Foreskin fibroblast (primary cell): ENCODE measurements at places on chromosomes 13 and 19.

- DNase-seq, result no peak
Observed at GRCh38 chr13:67140006-67140405, 90.1 kb downstream of the PCDH9 start.

DNA sequence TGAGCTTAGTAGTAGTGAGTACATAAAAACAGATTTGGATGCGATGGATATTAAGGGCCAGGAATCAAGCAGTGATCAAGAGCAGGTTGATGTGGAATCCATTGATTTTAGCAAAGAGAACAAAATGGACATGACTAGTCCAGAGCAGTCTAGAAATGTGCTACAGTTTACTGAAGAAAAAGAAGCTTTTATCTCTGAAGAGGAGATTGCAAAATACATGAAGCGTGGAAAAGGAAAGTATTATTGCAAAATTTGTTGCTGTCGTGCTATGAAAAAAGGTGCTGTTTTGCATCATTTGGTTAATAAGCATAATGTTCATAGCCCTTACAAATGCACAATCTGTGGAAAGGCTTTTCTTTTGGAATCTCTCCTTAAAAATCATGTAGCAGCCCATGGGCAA, 11.4 kb downstream of the CHAMP1 start:
- DNase-seq, result no peak

- no peak for DNase-seq
Observed at GRCh38 chr13:80029170-80029569, 311.8 kb downstream of the SPRY2 start.

- no peak for DNase-seq
Observed at GRCh38 chr13:51846756-51847155, 1.8 kb upstream of the TMEM272 start.

DNA sequence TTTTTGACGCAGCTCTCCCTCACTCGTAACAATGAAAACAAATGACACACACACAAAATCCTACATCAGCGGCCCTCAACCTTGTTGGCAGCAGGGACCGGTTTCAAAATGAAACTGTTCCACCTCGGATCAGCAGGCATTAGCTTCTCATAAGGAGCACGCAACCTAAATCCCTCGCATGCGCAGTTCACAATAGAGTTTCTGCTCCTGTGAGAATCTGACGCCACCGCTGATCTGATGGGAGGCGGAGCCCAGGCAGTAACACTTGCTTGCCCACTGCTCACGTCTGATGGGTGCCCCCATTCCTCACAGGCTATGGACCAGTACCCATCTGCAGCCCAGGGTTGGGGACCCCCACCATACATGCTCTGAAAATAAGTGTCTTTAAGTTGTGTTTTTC, 43.4 kb downstream of the DHRS12 start:
- no peak for DNase-seq

DNA sequence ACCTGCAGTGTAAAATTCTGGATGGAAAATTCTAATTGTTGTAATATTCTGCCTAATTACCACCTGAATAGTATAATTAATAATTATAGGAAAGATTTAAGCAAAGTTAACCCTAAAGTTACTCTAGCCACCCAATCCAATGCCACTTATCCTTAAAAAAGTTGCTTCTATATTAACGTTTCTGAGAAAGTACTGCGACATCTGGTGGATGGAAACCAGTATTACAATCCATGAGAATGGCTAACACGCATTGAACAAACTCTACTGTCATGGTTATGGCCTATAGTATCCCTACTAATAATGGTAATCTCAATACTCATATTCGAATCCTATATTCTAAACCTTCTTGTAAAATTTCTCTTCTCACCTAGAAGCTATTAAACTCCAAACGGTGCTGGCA, 1551.8 kb downstream of the SLITRK1 start:
- no peak for DNase-seq

GRCh38 chr13:30904043-30904442, 2.0 kb upstream of the MEDAG start:
- DNase-seq, result peak; percentile 10

DNA sequence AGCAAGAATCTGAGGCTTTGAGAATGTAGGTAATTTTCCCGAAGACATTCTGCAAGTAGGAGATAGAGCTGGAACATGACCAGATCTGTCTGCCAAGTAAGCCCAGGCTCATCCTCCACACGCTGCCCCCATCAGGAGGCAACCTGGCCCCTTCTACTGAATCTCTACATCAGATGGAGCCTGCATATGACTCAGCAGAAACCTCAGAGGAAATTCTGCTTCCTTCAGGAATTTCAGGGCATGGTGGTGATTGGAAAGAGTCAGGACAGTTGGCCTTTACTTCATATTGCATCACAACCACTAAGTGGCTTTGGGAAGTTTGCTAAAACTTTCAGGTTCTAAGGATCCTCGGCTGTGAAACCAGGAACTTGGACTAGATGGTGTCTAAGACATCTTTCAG, 85.2 kb downstream of the LRRC63 start:
- peak; percentile 95 for DNase-seq

DNA sequence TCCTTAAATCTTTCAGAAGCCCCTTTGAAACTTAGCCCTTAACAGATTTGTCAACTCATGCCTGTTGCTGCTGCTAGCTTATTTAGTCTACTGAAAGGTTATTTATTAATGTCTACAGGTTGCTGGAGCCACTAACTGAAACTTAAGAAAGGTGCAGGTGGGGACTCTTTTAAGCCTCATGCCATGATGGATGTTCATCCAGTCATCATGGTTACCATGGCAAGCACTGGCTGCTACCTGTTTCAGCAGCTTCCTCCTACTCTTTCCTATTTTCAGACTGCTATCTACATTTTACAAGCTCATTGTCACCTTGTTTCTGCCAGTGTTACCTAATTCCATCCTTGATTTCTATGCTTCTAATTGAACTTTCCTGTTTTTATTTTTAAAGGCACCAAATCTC, 27.1 kb downstream of the DGKH start:
- DNase-seq, result no peak

- no peak for DNase-seq
Observed at GRCh38 chr19:18289471-18290301, 8.3 kb upstream of the JUND start.

DNA sequence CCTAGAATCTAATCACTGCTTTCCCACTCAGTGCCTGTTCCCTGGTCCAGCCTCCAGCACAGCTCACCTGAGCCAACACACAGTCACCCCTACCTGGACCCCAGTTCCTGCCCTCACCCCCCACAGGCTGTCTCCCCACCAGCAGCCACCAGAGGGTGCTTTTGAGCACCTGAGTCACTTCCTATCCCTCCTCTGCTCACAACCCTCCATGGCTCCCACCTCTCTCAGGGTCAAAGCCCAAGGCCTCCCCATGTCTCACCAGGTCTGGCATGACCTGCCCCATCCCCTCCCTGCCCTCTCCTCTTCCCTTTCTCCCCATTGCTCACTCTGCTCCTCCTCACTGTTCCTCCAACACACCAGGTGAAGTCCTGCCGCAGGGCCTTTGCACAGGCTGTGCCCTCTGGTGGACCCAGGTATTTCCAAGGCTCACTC, 7.1 kb upstream of the DPP9 start:
- DNase-seq, result no peak

- no peak for DNase-seq
Observed at GRCh38 chr13:111971891-111972780, 94.8 kb upstream of the SOX1 start.

GRCh38 chr13:66348745-66349690, 881.1 kb downstream of the PCDH9 start:
- DNase-seq, result no peak

DNA sequence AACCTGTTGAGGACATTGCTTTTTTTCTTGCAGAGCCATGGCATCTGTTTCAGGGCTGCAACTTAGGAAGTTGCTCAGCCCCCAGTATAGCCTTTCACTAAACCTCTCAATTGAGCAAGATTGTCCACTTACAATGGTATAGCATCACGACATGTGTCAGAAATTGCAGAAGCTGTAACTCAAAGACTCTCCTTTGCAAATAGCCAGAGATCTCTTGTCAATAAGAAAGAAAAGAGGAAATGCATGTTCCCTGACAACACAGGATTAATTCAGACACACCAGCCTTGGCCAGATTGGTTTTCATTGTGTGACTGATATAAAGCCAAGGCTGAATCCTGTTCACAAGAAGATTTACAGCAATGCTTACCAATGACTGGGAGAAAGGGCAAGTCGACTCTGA, 38.7 kb upstream of the CYSLTR2 start:
- DNase-seq, result no peak

DNA sequence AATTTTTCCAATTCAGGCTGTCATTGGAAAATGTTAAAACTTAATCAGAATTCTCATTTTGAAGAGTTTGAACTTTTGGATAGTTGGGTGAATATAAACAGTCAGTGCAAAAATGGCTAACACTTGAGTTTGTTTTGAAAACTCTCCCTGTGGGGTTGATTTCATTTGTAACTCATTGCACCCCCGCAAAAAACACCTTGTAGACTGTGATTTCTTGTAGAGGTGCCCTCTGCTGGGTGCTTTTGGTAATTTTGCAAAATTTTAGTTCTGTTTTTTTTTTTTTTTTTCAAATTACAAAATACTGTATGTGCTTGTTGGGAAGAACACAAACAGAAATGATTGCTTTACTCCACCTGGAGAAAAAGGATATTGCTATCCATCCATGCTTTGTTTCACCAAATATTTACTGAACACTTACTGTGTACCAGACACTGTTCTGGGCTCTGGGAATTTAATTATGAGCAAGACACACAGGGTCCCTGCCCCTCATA, 28.2 kb upstream of the GPI start:
- no peak for DNase-seq

DNA sequence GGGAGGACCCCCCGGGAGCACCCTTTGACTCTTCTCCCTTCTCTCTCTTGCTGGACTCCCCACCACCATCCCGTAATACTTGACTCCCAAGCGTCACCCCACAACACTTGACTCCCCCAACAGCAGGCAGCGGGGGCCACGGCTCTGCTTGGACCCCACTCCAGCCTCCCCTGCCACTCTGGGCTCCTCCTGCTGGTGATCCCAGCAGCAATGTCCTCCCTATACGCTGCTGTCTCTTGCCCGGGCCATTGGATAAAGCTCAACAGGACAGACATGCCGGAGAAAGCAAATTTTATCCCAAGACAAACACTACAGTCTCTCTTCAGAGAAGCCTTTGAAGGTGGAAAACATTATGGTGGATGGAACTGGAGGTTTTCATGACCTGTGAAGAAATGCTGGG, 20.4 kb upstream of the AMER2 start:
- DNase-seq, result no peak

DNA sequence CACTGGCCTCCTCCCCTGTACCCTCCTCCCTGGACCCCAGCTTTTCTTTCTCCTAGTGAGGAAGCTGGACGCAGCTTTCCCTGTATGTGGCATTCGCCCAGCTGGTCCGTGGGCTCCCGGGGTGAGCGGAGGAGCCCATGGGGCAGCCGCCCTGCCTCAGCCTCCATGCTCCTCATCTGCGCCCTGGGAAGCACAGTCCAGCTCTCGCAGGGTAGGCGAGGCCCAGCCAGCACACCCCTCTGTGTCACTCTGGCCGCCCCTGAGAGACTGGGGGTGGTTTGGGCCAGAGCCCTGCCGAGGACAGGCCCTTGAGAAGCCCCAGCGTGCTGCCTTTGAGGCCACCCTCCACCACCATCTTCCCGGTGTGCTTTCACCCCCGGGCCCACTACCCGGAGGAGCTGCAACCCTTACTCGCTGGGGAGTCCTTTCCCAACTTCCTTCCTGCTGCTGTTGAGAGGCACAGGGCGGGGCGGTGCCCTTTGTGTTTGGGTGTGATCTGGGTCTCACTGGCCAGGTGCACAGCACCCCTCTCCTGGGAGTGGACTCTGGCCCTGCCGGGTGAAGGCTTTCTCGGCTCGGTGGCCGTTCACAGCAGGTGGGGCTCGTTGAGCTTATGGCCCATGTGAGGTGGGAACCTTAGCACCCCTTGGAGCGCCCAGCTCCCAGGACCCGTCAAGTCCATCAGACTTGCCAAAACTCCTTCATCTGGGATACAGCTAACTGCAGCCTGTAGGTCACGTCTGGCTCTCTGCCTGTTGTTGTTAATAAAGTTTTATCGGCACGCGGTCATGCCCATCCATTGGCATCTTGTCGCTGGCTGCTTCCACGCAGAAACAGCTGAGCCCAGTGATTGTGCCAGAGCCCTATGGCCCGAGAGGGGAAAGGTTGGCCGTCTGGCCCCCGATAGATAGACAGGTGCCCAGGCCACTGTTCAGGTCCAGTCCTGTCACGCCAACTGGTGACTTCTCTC, 3.2 kb downstream of the NCLN start:
- no peak for DNase-seq

DNA sequence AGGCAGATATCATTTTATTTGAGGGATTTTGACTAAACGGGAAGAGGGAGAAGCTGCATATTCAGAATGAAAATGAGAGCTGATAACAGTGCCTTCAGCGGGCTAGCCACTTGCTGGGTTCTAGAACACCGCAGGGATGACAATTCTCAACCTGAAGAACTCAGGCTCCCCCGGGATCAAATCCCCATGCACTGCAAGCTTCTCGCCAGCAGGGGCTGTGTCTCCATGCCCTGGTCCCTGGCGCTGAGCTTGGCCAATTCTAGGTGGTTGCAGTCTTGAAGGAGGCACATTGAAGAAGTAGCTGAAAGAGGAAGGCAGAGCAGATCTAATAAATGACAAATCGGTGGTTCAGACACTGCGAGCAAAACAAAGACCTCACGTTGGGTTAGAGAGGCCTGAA, 128.7 kb downstream of the UQCRFS1 start:
- peak; percentile 6 for DNase-seq

- DNase-seq, result peak; percentile 45
Observed at GRCh38 chr13:44763615-44764301, 187.6 kb upstream of the TSC22D1 start.

GRCh38 chr13:24692561-24692960, 12.4 kb downstream of the ATP12A start:
- DNase-seq, result peak; percentile 30

- DNase-seq, result no peak
Observed at GRCh38 chr19:46198756-46199155, 30.8 kb upstream of the IGFL1 start.

DNA sequence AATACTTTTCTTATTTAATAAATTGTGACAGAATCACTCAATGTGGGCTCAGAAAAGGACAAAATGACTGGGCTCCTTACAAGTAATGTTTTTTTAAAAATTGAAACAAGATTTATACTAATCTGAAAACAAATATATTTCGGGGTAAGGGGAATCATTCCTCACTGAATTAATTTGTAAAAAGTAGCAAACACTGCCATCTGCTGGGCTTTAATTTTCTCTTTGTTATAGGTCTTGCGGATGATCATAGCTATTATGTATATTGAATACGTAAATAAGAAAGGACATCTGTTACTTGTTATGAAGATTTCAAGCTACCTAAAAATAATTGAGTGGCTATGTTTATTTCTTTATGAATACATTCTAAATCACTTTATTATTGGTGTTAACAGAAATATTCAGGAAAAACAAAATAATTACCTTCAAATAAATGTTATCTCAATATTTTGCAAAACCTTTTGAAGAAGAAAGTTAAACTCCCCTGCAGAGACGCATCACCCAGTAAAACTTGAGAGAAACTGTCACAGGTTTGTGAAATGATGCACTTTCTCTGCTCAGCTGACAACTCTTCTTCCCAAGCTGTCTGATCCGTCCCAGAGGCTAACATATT, 17.8 kb upstream of the ENOX1 start:
- peak; percentile 66 for DNase-seq

- no peak for DNase-seq
Observed at GRCh38 chr19:8638078-8638619, 7.7 kb downstream of the NFILZ start.

- DNase-seq, result no peak
Observed at GRCh38 chr13:24888291-24888931, 124.4 kb downstream of the RNF17 start.

GRCh38 chr13:103694471-103694870, 628.3 kb upstream of the SLC10A2 start:
- DNase-seq, result no peak
